Fibroblast of skin of right quadriceps (primary cell): ENCODE measurements at places on chromosomes 1 and 21.
A peak's percentile ranks its signal among the peaks of the same experiment; 100 is the strongest.

DNA sequence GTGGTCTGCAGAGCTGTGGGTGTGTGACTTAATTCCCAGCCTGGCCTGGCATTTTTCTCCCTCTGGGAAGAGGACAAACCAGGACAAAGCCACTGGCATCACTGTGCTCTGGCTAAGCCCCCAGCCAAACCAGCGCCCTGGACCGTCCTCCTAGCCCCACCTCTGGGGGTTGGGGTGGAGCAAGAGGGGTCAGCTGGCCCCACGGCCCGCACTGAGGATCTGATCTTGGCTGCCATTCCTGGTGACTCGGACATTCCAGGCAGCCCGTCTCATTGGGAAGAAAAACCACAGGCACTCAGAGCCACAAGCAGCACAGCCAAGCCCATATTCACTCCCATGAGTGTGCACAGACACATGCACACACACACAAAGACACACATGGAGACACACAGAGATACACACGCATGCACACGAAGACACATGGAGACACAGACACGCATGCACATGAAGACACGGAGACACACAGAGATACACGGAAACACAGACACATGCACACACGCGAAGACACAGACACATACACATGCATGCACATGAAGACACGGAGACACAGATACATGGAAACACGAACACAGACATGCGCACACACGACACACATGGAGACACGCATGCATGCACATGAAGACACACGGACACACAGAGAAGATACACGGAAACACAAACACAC is 2.3 kb upstream of the MXRA8 start:
- peak; percentile 91 for DNase-seq

DNA sequence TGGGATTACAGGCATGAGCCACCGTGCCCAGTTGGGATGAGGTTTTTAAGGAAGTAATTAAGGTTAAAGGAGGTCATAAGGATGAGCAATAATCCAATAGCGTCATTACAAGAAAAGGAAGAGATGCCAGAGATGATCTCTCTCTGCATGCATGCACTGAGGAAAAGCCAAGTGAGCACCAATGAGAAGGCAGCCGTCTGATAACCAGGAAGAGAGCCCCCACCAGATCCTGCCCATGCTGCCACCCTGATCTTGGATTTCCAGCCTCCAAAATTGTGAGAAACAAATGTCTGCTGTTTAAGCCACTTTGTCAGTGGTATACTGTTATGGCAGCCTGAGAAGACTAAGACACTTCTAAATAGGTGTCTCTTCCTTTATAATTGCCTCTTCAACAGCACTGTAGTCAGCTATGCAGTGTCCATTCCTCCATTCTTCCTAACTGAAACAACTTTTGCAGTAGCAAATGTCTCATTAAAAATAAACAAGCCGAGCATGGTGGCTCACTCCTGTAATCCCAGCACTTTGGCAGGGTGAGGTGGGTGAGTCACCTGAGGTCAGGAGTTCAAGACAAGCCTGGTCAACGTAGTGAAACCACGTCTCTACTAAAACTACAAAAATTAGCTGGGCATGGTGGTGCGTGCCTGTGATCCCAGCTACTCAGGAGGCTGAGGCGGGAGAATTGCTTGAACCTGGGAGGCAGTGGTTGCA is 216.2 kb upstream of the RUNX1 start:
- peak; percentile 49 for DNase-seq

GRCh38 chr1:212774584-212774983 is 17.0 kb downstream of the NSL1 start:
- DNase-seq, result peak; percentile 41

GRCh38 chr1:96962751-96963211 is 241.2 kb downstream of the PTBP2 start:
- DNase-seq, result peak; percentile 72

DNA sequence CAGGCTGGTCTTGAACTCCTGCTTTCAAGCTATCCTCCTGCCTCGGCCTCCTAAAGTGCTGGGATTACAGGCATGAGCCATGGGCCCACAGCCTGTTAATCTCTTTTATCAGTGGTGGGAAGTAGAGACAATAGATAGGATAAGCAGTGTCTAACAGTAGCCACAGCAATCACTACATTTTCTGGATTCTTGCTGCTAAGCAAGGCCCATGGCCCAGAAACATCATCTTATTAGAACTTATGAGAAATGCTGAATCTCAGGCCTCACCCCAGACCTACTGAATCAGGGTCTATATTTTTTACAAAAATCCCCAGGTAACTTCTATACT is 29.7 kb downstream of the IGFN1 start:
- DNase-seq, result no peak

GRCh38 chr1:3984586-3984985 is 84.5 kb upstream of the C1orf174 start:
- no peak for DNase-seq

DNA sequence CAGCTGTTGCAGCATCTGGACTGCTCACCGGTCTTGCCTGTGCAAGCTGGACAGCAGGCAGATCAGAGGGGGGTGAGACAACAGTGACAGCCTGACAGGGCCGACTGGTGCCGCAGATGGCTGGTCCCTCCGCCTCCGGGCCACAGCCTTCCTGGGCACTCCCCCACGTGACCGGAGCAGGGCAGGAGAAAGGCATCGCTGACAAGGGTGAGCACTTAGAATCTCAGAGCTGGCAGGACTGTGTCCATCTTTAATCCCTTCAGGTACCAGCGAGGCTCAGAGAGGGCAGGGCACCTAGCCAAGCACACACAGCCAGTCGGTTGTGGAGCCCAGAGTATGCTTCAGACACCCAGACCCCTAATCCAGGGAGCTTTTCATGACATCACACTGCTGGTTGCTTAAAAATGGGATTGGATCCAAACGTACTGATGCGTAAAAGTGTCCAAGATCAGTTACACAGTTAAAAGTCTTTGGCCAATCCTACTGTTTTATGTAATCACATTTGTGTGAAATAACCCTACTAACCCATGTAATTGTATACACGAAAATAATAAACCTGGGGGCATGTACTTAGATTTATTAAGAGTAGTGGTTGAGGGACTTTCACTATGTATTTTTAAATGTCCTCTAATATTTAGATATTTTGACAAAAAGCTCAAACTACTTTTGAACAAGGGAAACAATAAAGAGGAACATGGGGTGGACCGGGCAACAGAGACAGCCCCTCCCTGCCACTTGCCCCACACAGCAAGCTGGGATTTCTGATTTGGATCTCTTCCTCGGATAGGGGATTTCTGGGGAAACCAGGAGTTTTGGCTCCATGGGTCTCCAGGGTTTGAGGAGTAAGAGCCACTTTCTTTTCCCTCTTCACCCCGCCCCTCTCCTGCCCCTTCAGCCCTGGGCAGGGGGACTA is 758 bp upstream of the CNTN2 start:
- DNase-seq, result no peak

DNA sequence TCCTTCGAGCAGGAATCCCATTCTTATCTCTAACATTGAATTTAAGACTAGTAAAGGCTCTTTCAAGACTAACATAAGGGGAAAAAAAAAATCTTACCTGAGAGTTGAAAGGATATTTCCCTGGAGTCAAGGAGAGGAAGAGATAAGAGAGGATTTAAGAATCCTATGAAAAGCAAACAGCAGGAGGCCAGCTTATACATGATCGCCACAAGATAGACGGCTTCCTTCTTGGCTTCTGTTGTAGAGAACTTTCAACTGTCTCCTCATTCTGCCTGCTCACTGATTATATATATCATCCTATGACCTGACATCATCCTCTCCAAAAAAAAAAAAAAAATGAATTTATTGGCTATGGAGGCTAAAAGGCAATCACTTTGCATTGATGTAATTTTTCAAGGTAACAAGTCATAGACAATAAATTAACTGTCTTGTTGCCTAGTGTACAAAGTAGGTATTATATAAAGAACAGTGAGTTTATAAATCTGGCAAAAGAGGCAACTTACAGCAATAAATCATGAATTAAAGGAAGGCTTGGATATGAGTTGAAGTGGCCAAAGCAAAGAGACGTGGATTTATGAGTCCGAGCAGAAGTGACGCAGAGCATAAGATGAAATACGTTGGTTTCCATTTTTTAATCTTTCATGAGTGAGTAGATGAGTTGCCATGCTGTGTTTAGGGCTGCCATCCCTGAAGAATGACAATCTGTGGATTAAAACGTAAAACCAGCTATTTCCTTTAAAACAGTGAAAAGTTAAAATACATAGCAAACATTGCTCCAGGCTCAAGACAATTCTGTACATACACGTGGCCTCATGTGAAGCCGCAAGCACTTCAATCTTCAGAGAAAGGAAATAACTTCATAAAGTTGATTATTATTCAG is at the start of gene UTS2:
TSS of gene UTS2 (minus strand) at position 262 of the 880 bp plus-strand sequence. CDS start at position 200, 62 bp downstream.
- DNase-seq, result no peak

- no peak for DNase-seq
These were observed 651.9 kb downstream of the MRPL39 start for GRCh38 chr21:24955275-24955961.

DNA sequence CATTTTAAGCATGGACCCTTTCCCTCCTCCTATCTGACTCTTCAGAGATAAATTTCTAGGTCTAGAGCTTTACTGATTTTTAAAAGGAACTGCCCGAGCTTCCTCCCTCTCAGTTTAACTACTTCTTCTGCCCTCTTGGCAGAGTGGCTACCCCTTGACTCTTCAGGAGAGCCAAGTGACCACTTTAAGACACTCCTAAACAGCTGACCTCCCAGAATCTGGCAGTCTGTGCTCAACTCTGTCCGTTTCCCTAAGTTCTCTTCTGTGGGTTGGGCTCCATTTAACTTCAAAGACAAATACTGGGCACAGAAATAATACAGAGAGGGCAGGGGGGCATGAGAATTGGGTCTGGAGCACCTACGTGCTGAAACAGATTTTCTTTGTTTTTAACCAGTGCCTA is 196.3 kb upstream of the FOXD3 start:
- DNase-seq, result no peak

DNA sequence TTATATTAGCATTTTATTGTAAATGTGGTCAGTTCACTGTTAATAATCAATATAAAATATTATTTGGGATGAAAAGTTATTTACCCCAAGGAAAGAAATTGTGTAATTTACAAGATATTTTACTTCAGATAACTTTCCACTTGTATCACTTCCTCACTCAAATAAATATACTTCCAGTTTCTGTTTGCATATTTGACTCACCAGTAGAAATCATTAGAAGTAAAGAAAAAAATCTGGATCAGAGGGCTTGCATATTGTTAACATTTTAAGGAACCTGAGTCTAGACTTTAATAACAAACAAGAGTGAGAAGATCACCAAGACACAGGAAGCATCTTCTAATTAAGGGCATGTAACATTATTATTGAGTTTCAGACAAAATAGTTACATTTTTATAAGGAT is 347 bp upstream of the KRTAP20-4 start:
- DNase-seq, result no peak

- DNase-seq, result no peak
These were observed 18.3 kb upstream of the TP53BP2 start for GRCh38 chr1:223864084-223864483.

DNA sequence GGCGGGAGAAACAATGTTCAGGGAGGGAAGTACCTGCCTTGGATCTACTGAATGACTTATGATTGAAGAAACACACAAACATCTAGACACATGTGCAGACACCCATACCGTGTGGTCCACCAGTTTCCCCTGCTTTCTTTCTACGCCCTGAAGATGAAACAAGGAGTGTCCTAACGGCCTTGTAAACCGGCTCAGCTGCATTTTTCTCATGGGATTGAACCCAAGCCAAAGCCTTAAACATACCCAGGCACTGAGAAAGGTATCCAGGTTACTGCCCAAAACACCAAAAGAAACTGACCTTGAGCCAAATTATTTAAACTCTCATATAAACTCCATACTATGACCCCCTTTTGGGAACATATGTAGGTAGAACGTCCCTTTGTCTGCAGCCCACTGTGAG is 630.0 kb upstream of the RGS18 start:
- DNase-seq, result no peak

DNA sequence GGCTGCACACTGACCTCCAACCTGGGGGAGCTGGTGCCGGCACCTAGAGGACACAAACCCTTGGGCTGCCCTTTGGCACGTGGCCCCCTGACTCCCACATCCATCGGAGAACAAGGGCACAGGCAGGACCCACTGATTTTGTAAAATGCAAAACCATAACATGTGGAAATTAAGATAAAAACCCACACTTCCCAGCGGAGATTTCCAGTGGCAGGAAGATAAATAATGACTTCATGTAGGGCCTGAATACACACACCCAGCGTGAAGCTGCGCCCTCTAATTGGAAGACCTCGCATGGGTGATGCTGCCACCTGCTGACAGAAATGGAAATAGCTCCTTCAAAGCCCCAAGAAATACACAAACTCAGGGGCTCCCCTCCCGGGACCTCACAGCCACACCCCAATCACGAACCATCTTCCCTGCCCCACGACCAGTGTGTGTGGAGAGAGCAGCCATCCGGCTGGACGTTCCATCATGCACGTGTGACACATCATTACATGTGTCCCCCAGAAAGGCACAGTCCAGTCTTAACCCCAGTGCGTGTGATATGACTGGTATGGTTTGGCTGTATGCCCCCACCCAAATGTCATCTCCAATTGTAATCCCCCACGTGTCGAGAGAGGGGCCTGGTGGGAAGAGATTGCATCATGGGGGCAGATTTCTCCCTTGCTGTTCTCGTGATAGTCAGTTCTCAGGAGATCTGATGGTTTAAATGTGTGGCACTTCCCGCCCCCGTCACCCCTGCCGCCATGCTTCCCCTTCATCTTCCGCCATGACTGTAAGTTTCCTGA is 5.7 kb upstream of the TPRG1L start:
- peak; percentile 71 for DNase-seq

DNA sequence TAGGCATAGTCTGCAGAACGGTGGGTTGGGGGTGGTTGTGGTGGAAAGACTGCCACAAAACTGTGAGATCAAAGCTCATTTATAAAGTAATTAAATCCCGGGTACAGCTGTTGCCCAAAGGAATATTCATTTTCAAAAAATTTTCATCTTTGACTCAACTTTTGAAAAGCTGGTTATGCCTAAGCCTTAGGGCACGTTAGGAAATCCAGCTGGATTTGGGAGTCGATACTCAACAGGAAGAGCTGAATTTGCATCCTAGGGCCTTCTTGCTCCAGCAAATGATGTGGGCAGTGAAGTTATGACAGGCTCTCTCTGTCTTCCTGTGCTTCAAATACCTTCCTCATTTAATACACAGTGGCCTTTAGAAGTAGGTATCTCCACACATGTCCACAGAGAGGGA is 31.7 kb downstream of the ZP4 start:
- DNase-seq, result no peak

GRCh38 chr1:108194051-108194450 is 6.1 kb downstream of the SLC25A24 start:
- no peak for DNase-seq

- DNase-seq, result no peak
These were observed 155.7 kb upstream of the BEND5 start for GRCh38 chr1:48932366-48932765.

GRCh38 chr1:47934243-47934805 is 62.9 kb downstream of the TRABD2B start:
- peak; percentile 97 for DNase-seq

DNA sequence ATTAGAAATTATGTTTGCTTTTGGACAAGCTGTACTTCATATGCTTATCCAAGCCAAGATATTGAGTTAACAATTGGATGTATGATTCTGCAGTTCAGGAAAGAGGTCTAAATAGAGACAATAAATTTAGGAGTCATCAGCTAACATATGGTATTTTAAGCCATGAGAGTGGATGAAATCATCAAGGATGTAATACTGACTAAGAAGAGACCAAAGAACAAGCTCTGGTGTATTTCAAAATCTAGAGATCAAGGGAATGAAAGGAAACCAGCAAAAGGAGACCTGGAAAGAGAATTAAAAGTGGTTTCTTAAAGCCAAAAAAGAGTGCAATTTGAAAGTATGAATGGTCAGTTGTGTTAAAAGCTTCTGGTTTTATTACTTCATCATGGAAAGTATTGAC is 183.6 kb upstream of the BEND5 start:
- peak; percentile 53 for DNase-seq
